ENCODE measurements at places on chromosomes 7 and 10.

DNA sequence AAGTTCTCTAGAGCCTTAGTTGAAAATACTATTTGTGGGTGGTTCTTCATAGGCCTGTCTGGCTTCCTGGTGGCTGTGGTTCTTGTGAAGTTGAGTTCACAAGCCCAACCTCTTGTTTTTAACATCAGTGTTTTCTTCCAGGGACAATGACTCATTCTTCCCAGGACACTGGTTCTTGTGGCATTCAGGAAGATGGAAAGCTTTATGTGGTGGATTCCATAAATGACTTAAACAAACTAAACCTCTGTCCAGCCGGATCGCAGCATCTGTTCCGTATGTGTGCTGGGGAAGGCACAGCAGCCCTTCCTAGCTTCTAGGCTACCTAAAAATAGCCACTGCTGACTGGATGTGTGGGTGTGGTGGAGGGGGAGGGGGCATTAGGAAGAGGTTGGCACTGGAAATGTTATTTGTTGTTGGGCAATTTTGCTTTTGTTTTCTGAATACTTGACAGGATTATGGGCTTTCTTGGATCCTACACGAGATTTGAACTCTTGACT, 3.9 kb downstream of the LSMEM1 start:
- DNase-seq, result no peak

- DNase-seq, result no peak
These were observed 64.8 kb downstream of the ZNRF2 start for GRCh38 chr7:30349170-30349569.

- DNase-seq, result no peak
These were observed 45.3 kb upstream of the OSBPL3 start for GRCh38 chr7:25025218-25025671.

GRCh38 chr7:89839329-89839728, 314.9 kb upstream of the STEAP1 start:
- DNase-seq, result no peak

- DNase-seq, result no peak
These were observed 55.7 kb downstream of the JAKMIP3 start for GRCh38 chr10:132121511-132121830.

DNA sequence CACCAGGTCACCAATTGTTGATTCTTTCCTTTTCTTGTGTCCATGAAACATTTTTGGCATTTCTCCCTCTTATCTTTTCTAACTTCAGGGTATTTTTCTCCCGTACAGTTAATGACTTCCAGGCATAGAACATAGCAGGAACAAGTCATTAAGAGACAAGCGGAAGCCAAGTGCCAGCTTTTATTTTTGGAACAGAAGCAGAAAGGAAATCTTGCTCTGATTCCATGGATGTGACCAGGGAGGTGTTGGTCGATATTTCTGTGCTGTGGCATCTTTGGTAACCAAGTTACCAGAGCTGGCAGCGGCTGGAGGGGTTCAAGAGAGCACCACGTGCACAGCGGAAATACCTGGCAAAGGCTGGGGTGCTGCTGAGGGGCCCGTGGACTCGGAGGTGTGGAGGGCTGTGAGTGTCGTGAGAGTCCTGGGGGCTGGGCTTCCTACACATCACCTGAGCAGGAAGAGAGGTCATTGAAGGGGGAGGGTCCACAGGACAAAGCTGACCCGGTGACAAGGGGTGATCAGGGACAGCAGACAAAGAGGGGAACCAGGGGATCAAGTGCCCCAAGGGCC, 1.8 kb downstream of the LLCFC1 start:
- DNase-seq, result no peak

GRCh38 chr10:93376372-93377293, 105.5 kb downstream of the MYOF start:
- DNase-seq, result peak; percentile 21

- no peak for DNase-seq
These were observed 289.6 kb upstream of the NPVF start for GRCh38 chr7:25517906-25518305.

DNA sequence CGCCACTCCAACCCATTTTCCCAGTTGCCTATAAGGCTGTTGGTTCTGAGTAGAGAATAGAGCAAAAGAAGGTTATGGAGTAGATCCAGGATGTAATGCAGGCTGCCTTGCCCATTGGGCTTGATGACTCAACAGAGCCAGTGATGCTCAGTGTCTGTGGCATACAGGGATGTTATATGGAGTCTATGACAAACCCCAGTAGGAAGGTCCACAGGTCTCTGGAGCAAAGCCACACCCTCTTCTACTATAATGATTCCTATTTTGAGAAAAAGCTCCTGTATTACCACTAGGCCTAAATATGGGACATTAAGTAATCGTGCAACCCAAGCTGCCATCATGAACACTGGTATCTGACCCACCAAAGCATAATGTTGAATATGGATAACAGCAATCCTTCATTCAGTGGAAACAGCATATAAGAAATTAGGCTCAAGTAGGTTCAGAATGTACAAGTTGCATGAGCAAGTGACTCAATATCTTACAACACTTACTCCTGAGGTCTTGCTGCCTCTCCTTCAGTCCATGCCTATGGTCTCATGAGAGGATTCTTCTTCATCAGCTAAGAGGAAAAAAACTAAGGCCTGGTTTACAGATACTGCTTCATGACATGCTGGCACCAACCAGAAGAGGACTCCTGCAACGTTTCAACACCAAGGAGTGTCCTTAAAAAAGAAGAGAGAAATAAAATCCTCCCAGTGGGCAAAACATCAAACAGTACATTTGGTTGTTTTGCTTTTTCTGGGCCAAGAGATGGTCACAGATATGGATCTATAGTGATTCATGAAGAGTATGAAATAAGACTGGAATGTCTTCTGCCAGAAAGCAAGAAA, 14.8 kb upstream of the FHIP2A start:
- no peak for DNase-seq

GRCh38 chr10:43253461-43254198, 13.2 kb downstream of the RASGEF1A start:
- DNase-seq, result no peak

DNA sequence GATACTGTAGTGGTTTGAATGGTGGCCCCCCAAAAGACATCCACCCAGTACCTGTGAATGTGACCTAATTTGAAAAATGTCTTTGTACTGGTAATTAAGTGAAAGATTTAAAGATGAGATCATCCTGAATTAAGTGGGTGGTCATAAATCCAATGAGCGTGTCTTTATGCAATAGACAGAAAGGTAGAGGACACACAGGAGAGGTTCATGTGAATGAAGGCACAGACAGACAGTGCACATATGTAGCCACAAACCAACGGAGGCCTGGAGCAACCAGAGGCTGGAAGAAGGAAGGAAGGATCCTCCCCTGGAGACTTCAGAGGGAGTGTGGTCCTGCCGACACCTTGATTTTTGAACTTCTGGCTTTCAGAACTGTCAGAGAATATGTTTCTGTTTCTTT, 160.3 kb downstream of the CNTNAP2 start:
- DNase-seq, result no peak

GRCh38 chr10:125817337-125817946, 5.6 kb downstream of the UROS start:
- DNase-seq, result no peak

GRCh38 chr7:98930921-98931320, 52.6 kb downstream of the TRRAP start:
- no peak for DNase-seq

DNA sequence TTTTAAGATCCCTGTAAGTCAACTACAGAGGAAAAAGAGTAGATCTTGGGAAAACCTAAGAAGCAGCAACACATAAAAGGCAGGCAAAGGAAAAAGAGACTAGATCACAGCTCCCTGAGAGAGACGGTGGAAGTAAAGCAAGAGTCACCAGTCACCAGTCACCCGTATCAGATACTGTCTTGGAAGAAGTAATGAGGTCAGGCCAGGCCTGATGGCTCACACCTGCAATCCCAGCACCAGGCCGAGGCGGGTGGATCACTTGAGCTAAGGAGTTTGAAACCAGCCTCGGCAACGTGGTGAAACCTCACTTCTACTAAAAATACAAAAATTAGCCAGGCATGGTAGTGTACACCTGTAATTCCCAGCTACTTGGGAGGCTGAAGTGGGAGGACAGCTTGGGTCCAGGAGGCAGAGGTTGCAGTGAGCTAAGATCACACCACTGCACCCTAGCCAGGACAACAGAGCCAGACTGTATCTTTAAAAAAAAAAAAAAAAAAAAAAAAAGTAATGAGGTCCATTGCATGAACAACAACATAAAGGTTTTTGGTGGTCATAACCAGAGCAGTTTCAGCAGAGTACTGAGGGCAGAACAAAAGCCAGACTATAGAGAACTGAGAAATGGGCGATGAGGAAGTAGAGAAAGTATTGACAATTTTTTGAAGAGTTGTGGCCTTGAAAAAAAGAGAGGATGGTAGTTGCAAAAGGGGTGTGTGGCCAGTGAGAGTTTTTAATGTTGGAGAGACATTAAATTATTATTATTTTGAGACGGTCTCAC, 16.9 kb downstream of the ZNF713 start:
- DNase-seq, result no peak

DNA sequence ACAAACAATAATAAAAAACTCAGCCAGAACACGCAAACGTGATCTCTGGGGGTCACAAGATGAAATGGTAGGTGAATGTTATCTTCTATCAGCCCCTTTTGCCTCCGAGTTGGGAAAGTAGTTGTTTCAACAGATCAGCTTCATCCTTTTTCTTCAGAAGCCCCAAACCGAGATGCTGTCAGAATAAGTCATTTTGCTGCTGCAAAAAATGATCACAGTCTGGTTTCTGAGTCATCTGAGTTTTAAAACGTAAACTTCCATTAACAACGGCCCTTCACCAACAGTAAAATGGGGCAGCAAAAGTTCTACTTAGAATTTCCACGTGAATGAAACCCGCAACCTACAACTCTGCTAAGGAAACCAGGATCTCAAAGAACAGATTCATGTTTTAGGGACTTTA, 44.9 kb downstream of the JCAD start:
- DNase-seq, result no peak

DNA sequence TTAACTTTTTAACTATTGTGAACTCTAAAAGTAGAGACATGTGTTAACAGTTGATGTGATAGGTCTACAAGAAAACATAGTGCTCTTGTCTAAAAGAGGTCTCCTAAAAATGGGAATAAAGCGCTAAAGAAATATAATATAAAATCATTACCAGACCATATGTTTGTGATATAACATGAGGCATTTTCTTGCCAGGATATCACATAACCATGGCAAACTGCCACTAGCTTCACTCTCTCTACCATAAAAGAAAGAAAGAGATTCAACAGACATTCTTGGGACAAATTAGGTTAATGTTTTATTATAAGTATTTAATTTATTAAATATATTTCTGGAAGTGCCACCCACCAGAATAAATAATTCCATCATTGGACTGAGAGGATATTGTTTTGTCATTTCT, 115.0 kb downstream of the TMEM26 start:
- DNase-seq, result no peak

- no peak for DNase-seq
These were observed 6.4 kb upstream of the MKRN1 start for GRCh38 chr7:140485500-140486265.

DNA sequence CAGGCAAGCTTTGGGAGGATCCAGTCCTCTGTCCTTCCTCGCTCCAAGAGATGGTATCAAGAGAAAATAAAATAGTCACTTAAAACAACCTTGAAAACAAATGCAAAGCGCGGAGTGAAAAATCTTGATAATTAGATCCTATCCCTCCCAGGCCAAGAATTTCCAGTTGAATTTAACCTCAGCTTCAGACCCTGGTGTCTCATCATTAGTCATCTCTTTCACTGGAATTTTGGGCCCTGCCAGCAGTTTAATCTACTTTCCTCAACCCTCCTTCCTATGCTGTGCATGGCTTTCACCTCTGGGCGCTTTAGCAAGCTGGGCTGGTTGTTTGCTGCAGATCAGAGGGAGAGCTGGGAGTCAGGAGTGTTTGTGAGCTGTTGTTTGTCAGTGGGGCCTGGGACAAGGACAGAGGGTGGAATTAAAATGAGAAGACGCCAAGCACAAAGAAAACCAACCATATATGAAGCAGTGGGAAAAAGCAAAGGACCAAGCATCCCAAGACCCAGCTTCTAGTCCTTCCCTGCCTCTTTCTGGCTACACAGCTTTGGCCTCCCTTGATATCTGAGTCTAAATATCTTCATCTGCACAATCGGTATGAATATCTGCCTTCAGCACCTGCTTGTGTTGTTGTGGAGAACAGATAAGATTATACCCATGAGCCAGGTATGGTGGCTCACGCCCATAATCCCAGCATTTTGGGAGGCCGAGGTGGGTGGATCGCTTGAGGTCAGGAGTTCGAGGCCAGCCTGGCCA, 13.5 kb downstream of the MYOF start:
- DNase-seq, result no peak

- DNase-seq, result no peak
These were observed 210.1 kb downstream of the AUTS2 start for GRCh38 chr7:69808391-69808790.

DNA sequence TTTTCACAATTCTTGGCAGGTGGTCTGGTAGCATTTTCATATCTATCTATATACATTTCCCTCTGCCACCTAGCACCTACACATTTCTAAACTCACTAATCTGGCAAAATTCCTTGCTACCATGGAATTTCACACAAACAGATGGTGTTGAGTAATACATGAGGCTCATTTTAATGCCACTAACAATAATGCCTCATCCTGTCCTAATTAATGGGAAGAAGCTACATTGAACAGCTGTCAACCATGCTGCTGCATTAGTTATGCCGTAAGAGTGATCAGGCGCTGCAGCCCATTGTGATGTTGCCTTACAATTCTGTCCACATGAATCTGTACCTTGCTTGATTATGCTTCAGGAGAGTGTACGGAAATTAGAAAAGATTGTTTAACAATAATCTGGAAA, 23.2 kb downstream of the COL1A2 start:
- no peak for DNase-seq

All from NCI-H2029 (cell line).